ENCODE measurements at places on chromosomes 2 and 18. TPM values are rescaled to one million over a fixed set of nuclear protein-coding genes. Genes with fewer than 3 reads are reported as not detected.

SLC9A4 gene
- not detected for total RNA-seq

LCT gene
- total RNA-seq: not detected

TRIM54 gene
- 1.2 TPM for total RNA-seq

EN1 gene
- not detected for total RNA-seq

ANKRD30B gene
- under 0.01 TPM for total RNA-seq
